ENCODE measurements at places on chromosomes 7 and 10.

DNA sequence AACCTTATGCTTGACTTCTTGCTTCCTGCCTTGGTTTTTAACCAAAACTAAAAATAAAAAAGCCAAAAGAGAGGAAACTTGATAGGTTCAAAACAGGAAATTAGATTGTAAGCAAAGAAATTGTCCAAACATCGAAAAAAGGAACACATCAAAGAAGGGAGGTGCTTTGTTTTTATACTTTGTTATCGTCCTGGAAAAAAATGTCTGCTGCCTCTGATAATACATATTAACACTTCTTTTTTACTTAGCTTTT, 286.6 kb upstream of the C7orf33 start:
- no peak for DNase-seq

GRCh38 chr7:128955981-128956380, 18.3 kb downstream of the IRF5 start:
- no peak for DNase-seq

GRCh38 chr10:100878291-100878910, 34.4 kb upstream of the SLF2 start:
- peak; percentile 20 for DNase-seq

DNA sequence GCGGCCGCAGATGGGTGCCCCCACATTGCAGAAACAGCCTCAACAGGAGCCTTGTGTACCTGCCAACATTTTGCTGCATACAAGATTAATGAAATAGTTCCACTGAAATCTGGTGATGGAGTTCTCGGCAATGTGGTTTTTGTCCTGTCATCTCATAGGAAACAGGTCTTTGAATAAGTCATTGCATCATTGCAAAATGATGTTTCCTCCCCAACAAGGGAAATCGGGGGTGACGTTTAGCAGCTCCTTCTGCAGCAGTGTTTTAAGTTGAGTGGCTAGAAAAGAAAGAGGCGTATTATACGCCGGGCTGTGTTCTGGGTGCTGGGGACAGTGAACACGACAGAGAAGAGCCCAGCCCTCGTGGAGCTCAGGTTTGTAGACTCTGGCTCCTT, 177.0 kb downstream of the PRKAG2 start:
- DNase-seq = no peak

- no peak for DNase-seq
Observed at GRCh38 chr7:148385009-148385682, 205.4 kb upstream of the C7orf33 start.

DNA sequence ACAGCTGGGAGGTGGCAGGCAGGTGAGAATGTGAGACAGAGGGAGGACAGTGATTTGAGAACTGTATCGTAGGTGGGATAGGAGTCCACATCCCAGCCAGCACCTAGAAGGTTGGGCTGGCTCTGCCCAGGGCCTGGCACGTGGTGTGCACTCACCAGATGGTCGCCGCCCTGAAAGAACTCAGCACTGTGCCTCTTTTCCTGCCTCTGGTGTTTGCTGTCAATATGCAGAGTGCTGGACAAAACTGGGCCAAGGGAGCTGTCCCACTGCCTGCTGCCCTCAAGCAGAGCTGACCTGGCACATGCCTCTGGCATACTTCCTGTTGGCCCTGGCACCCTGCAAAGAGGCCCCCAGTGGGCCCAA, 36.8 kb downstream of the CHST3 start:
- DNase-seq = no peak

DNA sequence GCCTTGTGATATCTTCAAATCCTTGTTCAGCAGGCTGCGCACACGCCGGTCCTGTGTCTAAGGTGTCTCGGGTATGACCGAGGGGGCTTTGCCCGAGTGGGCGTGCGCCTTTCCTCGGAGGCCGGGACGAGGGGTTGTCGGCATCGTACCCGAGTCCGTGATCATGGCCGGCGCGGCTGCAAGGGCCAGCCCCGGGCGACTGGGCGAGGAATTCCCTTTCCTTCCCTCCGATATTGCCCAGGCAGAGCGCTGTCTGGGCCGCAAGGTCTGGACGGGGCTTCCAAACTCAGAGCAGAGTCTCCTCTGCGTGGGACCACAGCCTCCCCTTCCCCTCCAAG, 59.7 kb downstream of the ZNF467 start:
- DNase-seq = no peak
